ENCODE measurements at places on chromosomes 5 and 9.
A peak's percentile ranks its signal among the peaks of the same experiment; 100 is the strongest.

DNA sequence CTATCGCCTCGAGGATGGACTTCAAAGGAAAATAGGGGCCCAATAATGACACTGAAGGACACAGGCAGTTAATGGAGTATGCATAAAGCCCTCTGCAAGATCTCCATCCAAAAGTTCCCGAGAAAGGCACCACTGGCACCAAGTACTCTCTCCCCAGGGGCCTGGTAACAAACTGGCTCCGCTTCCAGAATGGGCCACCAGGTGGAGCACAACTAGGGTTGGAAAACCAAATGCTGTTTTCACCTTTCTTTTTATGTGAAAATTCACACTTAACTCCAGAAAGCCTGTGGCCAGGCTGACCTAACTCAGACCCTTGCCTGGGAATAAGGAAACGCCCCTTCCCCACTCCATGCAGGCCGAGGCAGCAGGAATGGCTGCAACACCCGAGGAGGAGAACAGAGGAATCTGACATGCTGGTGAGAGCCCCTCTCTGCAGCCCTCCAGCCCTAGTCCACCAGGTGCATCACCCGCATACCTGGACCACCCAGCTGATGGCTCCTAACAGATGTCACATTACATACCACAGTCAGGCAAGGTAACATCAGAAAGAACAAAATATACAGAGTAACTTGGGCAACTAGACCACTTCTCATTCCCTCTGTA is 42.8 kb downstream of the CAMSAP1 start:
- DNase-seq: peak; percentile 80

DNA sequence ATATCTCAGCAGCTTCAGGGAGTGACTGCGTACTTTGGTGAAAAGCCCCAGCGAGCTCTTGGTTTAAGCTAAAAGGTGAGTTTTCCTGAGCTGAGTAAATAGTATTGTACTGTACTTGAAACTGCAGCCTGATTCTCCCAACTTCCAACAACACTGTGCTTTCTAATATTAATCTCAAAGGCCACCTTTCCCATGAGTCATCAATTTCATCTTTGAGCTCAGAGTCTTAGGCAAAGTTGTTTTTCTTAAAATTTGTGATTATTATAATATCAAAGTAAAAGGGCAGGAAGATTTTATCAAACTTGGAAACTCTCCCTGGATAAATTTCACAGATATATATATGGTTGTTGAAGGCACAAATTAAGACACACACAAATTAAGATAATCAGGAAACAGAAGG is 51.0 kb downstream of the TRPC7 start:
- no peak for DNase-seq

GRCh38 chr9:132163457-132163875 is 1.6 kb downstream of the NTNG2 start:
- no peak for DNase-seq

GRCh38 chr5:109644829-109645228 is 44.9 kb upstream of the MAN2A1 start:
- no peak for DNase-seq

- DNase-seq: no peak
Observed at GRCh38 chr5:157280927-157281326, 15.0 kb downstream of the CYFIP2 start.

DNA sequence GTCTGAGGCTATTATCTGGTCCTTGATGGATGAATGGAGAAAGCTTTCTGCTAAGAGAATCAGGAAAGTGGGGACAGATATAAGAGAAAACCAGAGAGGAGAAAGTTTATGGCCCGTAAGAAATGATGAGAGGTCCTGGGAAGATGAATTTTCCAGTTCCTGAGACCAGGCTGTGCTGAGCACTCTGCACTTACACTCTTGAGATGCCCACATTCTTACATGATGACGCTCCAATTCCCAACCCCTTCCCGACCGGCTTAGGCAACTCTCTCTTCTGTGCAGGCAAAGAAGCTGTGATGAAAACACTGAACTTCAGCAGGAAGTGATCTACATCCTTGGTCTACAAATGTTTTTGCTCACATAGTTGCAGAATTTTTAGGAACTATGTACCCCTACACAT is 417.0 kb downstream of the ARHGEF28 start:
- no peak for DNase-seq

- peak; percentile 5 for DNase-seq
Observed at GRCh38 chr9:101485924-101486692, 47.5 kb upstream of the RNF20 start.

- DNase-seq: peak; percentile 34
Observed at GRCh38 chr9:123562844-123563346, 206.9 kb downstream of the CRB2 start.

- no peak for DNase-seq
Observed at GRCh38 chr5:34495178-34495577, 160.9 kb upstream of the RAI14 start.

GRCh38 chr5:103272377-103272776 is 13.8 kb downstream of the MACIR start:
- no peak for DNase-seq

- no peak for DNase-seq
Observed at GRCh38 chr5:54469622-54470021, 14.1 kb downstream of the HSPB3 start.

DNA sequence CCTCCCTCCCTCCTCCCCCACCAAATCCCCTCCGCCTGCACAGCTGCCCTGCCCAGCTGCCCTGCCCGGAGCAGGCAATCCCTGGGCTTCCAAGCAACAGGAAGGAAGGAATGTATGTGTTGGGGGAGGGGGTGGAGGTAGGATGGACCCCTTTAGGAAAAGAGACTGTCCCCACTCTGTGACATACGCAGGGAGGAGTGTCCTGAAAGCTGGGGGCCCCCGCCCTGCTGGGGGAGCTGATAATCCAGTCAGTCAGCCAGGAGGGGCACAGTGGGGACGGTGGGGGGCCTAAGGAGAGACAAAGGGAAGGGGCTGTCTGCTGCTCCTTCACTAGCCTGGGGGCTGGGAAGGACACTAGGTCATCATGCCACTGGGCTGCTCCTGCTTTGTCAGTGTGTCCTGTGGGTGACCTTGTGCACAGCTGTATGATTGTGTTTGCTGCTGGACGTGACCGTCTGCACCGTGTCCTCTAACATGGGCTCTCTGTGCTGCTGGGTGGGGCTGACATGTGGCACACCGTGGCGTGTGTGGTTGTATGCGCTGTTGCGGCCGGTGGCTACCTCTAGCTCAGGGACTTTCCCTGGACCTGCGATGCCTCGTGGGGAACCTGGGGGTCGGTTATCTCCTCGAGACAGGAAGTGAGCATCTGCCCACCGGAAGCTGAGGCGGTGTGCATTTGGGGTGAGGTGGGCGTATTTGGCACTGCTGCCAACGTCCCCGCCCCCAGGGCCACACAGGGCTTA is 3.0 kb downstream of the N4BP3 start:
- DNase-seq: peak; percentile 69

DNA sequence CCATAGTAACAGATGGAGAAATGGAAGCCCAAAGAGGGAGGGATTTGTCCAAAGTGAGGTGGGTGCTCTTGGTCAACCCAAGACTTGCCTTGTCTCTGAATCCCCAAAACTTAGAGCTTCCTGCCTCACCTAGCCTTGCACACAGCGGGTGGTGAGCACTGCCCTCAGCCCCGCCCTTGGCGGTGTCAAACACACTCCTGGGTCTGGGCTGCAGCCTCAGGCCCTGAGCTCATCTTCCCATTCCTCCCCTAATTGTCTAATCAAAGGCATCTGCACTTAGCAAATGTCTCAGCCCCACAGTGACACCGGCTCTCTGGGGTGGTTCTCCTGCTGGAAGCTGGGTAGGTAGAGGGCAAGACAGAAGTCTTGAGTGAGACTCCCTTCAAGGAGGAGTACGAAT is 20.9 kb downstream of the FABP6 start:
- no peak for DNase-seq

- no peak for DNase-seq
Observed at GRCh38 chr9:80797101-80797829, 892.1 kb downstream of the TLE1 start.

DNA sequence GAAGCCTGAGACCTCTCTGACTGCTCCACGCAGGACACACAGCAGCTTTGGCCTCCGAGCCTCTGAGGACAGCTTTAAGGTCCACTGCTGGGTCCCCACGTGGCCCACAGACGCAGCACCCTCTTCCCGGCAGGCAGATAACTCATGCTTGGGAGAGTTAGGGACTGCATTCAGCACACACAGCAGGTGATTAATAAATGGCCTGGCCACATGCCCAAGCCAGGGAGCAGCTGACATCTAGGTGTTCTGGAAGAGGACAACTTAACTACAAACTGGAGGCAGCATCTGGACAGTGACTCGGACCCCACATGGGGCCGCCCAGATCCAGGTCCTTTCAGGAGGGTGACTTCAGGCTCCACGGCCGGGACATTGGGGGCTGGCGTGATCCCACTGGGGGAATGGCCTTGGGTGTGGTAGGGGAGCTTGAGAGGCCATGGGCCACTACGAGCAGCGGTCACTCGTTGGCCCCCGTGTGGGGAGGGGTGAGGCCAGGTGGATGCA is 11.3 kb downstream of the NINJ1 start:
- DNase-seq: no peak

GRCh38 chr5:118687661-118688621 is 300.4 kb downstream of the DTWD2 start:
- DNase-seq: no peak

DNA sequence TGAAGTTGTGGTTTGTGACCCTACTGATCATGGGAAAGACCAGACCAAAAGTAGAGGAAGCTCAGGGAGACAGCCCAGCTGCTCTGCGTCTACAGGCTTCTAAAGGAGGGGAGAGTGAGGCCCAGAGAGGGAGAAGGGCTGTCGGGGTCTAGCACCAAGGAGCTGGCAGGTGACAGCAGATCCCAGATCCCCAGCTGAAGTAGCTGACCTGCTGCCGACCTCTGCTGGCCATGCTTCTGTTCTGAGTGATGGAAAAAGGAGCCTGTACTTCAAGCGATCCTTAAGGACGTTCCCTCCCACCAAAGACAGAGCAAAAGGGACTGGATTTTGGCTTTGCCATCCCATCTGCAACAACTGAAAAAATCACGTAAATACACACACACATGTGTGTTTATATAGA is 22.7 kb upstream of the QSOX2 start:
- DNase-seq: no peak

- no peak for DNase-seq
Observed at GRCh38 chr5:39779831-39780230, 355.1 kb upstream of the DAB2 start.

DNA sequence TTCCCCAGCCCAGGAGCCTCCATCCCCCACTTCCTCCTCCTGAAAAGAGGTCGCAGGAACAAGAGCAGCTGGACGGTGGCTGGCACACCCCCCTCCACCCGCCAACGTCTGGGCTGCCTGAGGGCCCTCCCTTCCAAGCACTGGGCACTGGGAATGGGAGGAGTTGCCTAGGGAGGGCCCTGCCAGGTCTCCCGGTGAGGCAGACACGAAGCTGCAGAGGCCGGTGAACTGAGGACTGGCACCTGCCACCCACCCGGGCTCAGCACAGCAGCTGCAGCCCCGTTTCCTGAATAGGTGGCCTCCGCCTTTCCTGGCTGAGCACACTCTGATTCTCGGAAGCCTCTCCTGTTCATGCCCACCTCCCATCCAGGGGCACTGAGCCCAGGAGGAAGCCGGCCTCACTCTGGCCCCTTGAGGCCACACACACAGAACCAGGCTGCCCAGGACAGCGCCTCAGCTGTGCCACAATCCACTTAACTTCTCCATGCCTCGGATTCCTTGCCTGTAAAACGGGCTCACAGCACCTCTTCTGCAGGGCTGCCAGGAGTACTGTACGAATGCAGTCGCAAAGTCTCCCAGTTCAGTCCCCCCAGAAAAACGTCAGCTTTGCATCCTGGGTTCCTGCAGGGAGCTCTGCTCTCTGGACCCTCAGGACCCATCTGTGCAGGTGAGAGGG is 1.3 kb downstream of the NPDC1 start:
- no peak for DNase-seq

DNA sequence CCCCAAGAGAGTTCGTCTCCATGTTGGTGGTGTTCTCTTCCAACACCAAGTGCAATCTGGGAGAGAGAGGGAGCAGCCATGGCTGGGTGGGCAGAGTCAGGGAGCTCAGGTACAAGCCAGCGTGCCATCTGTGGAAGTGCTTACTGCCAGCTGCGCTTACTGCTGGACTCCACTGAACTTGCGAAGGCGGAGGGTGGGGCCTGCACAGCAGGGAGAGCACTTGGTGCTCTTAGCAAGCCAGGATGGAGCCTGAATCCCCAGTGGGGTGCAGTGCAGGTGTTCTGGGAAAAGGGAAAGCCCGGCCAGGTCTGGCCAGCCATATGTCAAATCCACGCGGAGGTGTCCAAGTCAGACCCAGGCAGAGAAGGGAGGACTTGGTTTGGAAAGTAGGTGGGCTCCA is 142.0 kb downstream of the FANCC start:
- DNase-seq: no peak

DNA sequence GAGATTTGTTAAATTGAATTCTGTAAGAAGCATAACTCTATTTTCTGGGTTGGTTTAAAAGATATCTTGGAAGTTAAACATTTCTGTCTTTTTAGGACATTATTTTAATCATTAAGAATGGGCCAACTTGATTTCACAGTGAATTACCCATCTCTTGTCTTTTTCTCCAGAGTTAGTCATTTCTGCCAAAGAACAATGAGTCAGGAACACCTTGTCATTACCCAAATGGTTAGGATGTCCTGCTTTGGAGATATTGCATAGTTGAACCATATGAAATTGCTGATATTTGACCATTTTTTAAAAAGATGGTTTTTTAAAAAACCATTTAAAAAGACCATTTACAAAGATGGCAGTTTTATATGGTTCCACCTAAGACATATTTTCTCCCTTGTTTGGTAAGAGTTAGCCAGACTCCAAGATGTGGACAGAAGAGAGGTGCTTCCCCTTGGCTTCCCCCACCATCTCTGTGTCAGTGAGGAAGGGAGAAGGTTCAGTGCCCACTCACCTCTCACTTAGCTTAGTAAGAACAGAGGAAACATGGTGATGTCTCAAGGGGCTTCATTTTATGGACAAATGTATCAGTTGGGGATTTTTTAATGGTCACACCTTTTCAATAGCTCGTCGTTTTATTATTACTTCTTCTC is 103.0 kb downstream of the PCSK1 start:
- DNase-seq: no peak

- no peak for DNase-seq
Observed at GRCh38 chr5:36945687-36946086, 69.1 kb downstream of the NIPBL start.

DNA sequence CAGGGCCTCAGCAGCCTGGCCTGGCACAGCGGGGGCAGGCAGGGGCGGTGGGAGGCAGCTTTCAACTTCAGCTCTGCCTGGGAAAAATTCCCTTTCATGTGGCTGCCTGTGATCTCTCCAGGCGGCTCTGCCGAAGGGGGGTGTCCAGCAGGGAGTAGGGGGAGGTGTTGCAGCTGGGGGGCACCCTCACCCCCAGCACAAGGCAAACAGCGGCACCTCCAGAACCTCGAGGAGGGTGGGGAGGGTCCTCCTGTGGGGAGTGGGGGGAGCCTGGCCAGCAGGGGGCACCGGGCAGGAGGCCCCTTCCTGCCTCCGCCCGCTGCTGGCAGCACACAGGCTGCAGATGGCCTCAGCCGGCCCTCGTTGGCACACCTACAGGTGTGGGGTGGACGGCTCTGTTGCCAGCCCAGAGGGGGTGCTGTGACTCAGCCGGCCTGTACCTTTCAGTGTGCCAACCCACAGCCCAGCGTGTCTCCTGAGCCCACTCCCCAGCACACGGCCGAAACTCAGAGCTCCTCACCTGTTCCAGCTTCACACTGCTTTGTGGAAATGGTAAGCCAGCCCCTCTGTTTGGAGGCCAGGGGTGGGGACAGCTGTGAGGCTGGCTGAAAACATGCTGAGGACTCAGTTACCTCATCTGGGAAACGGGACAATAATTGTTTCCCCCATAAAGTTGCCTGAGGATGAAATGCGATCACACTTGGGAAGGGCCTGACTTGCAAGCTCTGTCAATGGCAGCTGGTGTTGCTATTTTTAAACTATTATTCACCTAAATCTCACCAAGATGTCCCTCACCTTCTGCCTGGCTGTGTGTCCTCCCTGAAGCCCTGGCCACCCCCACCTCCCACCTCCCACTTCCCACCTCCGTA is 37.0 kb downstream of the CXXC5 start:
- no peak for DNase-seq
